ENCODE measurements at places on chromosomes 5 and 9.

- DNase-seq = no peak
These were observed 137.9 kb downstream of the MPDZ start for GRCh38 chr9:13141629-13142028.

DNA sequence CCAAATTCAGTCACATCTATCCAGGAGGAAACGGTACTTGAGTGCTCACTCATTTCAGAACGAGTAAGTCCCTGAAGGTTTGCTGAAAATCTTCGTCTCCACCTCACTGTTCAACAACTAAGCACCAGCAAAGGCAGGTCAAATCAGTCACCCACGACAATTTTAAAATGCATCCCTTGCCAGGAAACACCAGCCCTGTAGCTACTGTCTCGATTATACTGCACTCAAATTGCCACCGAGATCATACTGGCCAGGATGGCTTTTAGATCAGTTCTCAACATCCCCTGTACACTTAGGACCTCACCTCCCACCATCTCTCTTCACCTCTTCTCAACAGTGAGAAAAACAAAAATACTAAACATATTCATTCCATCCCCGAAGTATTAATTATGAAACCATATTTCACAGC lies 298.6 kb downstream of the AGTPBP1 start:
- no peak for DNase-seq

DNA sequence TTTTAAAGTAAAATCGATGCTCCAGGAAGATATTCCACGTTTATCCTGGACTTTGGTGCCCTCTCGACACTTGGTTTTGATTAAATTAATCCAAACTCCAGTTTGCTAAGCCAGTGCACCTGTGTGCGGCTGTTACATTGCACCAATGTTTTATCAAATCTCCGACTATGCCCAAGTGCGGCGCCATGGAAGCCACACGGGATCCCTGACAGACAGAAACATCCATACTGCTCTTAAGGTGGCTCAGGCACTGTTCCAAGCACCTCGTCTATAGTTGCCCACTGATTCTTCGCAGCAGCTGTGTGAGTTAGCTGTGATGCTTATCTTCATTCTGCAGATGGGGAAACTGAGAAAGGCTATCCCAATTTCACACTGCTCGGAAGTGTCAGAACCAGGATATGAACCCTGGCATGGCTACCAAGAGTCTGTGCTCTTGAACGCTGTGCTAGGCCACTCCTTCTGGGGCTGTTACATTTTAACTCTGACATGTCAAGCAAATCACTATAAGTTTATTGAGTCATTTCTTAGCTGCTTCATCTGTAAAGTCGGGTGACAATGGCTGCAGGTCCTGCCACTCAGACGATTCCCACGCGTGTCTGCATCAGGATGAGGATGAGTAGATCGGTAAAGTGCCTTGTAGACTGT lies 113.0 kb downstream of the ADAMTS2 start:
- no peak for DNase-seq

DNA sequence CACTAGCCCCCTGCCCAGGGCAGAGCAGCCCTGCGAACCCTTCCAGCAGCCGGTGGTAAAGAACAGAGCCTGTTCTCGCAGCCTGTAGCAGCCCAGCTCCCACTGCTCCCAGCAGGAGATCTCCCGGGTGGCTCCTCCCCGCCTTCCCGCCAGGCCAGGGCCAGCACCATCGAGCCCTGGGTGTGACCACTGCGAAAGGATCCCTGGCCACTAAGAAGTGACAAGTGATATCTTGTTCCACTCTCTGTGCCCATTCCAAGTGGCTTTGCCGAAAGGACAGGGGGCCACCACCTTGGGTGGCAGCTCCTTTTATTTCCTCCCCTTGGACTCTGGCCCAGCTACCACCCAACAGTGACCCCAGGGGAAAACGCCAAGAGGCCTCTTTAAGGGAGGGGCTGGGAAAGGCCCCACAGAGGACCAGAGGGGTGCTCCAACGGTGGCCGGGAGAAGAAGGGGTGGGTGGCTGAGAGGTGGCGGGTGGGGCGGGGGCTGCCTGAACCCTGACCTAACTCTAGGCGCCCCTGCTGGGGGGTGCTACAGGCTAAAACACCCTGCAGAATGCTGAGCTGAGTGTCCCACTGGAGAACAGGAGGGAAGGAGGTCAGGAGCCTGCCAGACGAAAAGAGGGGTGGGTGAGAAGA lies 1.6 kb downstream of the NACC2 start:
- DNase-seq = no peak

- no peak for DNase-seq
These were observed 225.8 kb downstream of the MELK start for GRCh38 chr9:36798350-36799065.

DNA sequence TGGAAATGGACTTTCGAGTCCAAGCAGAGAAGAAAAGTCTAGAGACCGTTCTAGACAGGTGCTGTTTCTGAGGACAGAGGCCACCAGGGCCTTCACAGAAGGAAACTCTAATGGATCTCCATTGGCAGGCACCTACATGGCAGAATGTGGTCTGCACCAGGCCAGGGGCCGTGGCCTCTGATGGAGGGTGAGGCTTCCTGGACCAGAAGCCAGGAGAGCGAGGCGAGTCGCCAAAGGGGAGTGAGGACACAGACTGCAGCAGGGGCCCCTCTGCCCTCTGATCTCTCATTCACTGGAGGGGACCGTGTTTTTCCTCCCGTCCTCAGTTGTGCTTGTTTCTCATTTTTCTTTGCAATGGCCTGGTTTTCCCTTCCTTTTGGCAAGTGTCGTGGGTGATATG lies 41.1 kb downstream of the ALG2 start:
- no peak for DNase-seq

- no peak for DNase-seq
These were observed 26.6 kb upstream of the CREBRF start for GRCh38 chr5:173029499-173029921.

DNA sequence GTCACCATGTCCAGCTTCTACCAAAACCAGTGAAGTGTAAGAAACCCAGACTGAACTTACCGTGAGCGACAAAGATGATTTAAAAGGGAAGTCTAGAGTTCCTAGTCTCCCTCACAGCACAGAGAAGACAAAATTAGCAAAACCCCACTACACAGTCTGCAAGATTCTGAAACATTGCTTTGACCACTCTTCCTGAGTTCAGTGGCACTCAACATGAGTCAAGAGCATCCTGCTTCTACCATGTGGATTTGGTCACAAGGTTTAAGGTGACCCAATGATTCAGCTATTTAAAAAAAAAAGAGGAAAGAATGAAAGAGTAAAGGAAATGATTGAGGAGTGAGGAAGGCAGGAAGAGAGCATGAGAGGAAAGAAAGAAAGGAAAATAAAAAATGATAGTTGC lies 19.8 kb downstream of the IL7R start:
- no peak for DNase-seq

DNA sequence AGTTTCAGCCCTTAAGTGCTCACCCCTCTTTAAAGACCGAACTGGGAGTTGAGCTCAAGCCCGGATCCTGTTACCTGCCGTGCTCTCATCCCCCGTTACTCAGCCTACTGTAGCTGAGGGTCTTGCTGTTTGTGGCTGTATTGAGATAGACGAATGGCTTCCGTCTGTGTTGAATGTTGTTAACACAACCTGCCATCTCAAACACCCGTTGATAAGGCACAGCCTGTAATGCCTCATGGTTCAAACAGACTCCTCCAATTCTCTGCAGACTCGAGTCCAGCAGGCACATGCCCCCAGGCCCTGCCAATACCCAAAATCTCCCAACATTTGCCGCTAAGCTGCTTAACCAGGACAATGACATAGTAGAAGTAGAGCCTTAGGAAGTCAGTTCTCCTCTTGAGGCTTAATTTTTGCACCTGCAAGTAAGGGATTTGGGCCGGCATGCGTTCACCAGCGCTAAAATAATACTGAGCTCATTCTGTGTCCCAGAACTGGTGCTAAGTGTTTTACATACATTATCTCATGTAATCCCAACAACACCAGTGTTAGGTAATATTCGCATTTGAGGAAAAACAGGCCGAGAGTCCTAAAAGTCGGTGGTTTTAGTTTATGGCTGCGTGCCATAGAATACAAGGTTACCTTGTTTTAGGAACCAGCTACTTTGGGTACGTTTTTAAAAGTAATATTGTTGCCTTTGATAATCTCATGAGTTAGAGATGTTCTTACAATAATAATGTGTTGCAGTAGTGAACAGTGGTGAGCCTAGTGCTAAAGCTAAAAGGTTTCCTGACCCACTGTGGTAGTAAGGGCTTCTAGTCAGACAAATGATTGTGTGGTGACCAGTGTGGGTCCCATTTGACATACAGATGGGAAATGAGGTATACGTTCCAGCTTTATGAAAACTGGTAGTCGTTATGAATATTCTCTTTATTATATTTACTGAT lies 1.5 kb upstream of the RFX3 start:
- no peak for DNase-seq

DNA sequence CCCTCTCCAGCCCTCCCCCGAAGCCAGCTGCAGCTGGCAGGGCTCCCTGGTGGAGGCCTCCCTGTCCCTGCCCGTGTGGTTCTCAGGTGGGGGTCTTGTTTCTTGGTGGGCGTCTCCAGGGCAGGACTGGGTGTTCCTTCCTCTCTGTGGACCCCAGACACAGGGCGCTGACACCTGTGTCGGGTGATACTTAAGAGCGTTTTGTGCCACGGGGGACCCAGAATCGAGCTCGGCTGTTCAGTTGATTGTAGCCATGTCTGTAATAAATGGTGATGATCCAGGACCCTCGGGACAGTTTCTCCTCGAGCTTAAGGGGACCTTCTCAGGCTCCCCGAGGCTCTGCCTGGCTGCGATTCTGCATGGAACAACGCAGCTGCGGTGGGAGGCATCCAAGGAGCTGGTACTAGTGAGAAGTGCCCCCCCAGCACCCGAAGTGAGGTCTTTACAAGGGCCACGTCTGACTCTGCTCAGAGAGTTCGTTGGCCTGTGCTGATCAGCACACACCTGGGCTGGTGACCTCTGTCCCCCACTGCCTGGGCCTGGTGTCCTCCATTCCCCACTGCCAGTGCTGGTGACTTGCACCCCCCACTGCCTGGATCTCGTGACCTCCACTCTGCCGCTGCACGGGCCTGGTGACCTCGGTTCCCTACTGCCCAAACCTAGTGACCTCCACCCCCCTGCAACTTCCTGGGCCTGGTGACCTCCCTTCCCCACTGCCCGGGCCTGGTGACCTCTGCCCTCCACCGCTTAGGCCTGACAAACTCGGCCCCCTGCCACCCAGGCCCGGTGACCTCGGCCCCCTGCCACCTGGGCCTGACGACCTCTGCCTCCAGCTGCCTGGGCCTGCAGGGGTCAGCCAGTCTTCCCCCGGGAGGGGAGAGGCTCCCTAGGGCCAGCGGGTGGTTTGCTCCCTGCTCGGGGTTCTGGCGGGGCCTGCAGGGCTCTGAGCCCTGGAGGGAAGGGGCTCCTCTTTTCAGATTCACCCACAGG lies 36.0 kb downstream of the NDUFS6 start:
- DNase-seq = no peak

- no peak for DNase-seq
These were observed 44.4 kb upstream of the AFAP1L1 start for GRCh38 chr5:149227168-149227826.

DNA sequence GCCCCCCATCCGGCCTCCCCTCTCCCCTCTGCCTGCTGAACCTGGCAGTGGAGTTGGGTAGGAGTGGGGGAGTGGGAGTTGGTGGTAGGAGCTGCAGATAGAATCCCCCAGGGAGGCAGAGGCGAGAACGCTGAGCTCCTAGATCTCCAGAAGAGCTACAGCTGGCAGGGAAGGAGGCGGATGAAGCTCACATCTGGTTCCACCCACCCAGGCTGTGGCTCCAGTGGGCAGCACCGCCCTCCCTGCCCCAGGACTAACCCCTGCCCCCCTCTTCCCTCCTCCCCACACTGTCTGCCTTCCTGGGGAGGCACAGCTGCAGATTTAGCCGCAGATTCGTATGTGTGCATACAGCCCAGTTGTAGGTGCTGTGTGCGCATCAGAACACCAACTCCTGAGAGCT lies 34.2 kb downstream of the C9orf50 start:
- DNase-seq = no peak

DNA sequence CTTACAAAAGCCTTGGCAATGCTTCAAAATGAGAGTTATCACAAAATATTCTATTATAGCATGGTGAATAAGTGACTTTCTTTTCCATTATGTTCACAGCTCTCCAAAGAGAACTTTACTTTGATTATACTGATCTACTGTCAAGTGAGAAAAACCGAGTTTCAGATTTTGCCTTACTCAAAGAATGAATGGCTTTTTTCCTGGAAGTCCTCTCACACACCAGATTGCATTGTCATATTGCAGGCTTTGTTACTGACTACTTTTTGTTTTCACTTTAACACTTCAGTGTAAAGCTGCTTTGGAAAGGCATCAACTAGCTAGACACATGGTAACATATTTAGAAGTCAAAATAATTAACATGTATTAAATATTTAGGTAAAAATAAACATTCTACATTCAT lies 765.2 kb upstream of the NUDT12 start:
- DNase-seq = no peak

- DNase-seq = no peak
These were observed 140.5 kb upstream of the PITX1 start for GRCh38 chr5:135174315-135175096.

DNA sequence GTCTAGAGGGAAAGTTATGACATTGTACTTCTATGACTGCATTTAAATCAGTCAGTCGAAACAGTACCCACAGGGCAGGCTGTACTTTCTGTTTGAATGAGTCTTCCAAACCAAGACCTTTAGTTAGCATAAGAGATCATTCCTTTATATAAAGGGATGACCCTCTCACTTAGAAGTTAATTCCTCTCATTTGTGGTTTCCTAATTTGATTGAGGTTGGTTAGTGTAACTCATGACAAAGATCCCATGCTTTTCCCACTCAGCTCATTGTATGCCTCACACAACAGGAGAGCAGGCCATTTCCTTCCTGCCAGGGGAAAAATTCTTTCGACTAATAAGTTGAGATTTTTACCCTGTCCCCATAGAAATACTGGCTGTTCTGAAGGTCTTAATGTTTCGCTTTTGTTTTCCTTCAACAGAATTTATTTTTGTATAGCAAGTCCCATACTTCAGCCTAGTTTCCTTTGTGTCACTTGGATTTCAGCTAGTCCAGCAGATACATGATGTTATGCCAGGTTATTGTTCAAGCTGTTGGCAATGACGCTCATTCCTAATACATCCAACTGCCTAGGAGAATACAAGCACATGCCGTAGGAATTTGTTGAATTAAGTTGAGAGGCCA lies 500.7 kb downstream of the SPATA31D1 start:
- DNase-seq = no peak

- no peak for DNase-seq
These were observed 55.0 kb downstream of the PUM3 start for GRCh38 chr9:2788919-2789318.

- DNase-seq = no peak
These were observed 191.0 kb downstream of the TARS1 start for GRCh38 chr5:33631786-33632185.

DNA sequence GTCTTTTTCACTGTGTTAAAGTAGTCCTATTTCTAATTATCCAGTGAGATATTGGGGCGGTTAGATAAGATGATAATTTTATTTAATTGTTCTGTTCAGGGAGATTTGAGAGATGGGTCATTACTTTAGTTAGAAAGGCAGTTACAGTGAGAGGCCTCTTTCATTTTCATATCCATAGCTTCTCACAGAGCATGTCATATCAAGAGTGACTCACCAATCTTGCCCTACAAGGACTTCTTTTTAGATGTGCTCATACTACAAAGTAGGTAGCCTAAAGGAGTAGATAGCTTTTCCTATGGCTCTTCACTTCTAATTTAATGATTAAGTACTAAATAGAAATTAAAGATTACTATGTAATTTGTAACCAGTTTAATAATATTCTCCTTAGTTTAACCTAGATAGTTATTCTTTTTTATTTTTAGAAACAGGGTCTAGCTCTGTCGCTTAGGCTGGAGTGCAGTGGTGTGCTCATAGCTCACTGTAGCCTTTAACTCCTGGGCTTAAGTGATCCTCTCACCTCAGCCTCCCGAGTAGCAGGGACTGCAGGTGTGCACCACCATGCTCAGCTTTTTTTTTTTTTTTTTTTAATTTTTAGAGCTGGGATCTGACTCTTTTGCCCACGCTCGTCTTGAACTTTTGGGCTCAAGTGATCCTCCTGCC lies 71.0 kb downstream of the FER start:
- no peak for DNase-seq
